ENCODE measurements at places on chromosomes 11 and 22. TPM values are rescaled to one million over a fixed set of nuclear protein-coding genes. Genes with fewer than 3 reads are reported as not detected.

Gene CASP1
- 97.8 TPM for total RNA-seq

Gene APOA4
- total RNA-seq = not detected

- no peak for DNase-seq
Observed at GRCh38 chr11:117796456-117796871, 552 bp downstream of the DSCAML1 start.

DNA sequence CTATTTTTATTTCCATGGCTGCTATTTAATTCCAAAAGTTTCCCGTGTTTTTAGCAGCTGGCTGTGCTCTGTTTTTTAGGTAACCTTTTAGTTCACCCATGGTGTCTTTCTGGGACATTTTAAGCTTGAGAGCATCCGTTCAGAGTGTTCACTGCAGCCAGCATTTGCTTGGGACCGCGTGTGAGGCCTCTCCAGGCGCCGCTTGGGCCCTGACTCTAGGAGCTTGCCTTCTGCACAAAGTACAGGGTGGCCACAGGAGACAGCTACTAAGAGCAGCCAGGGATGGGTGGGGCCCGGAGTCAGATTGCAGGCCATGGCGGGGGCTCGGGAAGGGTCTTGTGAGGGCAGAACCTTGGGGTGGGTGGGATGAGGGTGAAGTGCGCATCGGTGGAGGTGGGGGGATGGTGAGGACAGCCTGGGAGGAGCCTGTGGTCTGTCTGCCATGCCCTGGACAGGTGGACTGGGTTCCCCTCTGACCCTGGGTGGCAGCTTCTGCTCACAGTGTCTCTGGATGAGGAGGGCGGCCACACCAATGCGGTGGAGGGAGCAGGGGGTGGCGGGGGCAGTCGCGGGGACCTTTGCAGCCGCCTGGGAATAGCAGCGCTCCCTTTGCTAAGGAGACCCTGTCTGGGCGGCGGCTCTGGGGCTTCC is 288.1 kb downstream of the TBC1D22A start:
- no peak for DNase-seq

- DNase-seq = no peak
Observed at GRCh38 chr11:11733246-11733747, 108.5 kb upstream of the USP47 start.
